ENCODE measurements at places on chromosomes 12 and 14.

GRCh38 chr12:48070033-48070432, 35.8 kb downstream of the SENP1 start:
- DNase-seq, result no peak

DNA sequence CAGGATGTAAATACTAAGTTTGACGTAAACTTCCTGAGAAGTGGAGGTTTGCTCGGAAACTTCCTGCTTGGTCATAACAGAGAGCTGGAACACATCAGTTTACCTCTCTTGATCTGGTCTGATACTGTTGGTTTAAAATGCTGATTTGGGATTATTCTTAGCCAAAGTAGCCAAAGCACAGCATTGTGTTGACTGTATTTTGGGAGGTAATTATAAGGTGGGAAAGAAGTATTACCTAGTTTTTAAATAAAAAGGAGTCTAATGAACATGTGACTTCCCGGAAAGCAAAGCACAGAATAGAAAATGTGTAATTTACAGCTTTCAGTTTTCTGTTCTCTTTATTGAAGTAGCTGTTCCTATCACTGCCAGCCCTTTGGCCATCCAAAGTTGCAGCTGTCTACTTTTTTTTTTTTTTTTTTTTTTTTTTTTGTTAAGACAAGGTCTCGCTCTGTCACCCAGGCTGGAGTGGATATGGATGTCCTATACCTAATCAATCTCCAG, 52.2 kb upstream of the SRP54 start:
- no peak for DNase-seq

GRCh38 chr12:96112733-96113132, 77.3 kb upstream of the LTA4H start:
- DNase-seq, result no peak

- DNase-seq, result no peak
Measured at GRCh38 chr12:42564996-42565395, 24.6 kb downstream of the PRICKLE1 start.

GRCh38 chr14:33362934-33363333, 424.3 kb downstream of the NPAS3 start:
- no peak for DNase-seq

DNA sequence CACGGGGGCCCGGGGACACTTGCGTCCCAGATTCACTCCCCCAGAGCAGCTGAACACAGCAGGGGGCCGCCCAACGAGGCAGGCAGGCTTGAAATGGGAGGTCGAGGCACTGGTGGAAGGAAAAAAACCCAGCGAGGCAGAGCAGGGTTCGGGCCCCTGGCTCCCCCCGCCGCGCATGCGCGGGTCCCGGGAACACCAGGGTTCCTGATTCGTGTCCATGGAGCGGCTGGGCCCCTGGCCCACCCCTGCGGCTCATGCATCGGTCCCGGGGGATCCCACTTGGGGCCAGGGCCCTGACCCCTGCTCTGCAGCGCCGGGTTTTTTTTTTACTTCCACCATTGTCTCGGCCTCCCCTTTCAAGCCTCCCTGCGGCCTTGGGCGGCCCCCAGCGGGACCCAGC, 321.5 kb downstream of the ALG10 start:
- DNase-seq, result no peak

DNA sequence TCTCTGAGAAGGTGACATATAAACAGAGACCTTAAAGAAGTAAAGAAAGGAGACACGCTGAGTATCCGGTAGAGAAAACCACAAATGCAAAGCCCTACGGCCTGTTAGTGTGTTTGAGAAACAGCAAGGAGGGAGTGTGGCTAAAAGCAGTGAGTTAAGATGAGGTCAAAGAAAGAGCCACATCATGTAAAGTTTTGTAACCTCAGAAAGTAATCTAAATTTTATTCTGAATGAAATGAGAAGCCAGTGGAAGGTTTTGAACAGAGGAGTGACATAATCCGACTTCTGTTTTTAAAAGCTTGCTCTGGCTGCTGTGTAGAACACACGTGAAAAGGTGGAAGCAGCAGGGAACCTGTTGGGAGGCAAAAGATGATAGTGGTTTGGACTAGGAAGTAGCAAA, 32.6 kb downstream of the PPP2R5E start:
- DNase-seq, result no peak

DNA sequence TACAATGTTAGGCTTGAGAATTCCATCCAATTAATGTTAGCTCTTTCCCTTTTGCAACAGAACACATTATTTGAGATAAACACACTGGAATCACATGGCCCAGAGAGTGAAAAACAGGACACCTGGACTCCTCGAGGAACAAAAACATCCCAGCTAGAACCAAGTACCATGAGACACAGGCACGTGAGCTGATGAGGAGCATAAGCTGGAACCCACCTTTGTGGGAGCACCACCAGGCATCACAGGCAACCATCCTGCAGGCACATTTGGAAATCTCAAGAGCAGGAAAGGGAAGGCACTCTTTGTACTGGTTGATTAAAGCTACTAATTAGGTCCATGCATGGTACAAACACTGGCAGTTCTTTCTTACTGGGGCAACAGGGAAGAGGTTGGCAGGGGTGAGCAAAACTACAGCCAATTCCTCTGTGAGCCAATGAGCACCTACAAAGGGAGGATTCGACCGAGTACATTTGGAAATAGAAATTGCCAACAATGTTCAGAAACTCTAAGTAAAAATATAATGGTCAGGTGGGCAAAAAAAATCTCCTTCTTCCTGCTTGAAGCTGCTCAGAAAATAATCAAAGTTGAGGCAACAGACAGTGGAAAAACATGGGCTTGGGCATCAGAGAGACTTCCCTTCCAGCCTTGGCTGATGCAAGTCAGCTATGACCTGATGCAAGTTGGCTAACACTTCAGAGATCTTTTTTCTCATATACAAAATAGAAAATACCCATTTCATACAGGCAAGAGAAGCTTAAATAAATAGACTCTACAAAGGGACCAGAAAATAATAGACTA, 216.7 kb downstream of the NUAK1 start:
- DNase-seq, result no peak

DNA sequence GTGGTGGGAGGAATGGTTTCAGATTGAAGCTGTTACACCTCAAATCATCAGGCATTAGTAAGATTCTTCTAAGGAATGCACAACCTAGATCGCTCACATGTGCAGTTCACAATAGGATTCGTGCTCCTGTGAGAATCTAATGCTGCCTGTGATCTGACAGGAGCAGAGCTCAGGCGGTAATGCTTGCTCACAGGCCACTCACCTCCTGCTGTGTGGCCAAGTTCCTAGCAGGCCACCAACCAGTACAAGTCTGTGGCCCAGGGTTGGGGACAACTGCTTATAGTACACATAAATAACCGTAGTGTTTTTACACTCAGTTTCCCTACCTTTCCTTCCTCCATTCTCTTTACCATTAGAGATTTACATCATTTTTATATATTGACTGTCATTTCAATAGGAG, 121.4 kb downstream of the SLCO1B3 start:
- DNase-seq, result no peak

DNA sequence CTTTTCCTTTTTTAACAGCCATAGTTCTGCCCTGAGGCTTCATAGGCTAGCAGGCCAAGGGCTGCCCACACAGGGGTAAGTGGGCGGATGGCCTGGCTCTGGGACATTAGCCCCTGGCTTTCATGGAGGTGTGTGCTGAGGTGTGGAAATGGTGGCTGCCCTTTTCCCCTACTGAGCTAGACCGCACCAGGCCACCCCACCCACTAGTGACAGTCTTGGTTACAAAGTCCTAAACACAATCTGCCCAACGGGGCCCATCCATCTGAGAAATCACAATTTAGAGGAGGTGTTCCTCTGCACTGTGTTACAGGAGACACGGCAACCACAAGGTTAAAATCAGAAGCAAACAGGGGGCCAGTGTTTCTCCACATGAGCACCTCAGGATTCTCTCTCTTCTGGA, 35.6 kb downstream of the APPL2 start:
- DNase-seq, result no peak

GRCh38 chr14:61864329-61864898, 102.2 kb downstream of the SNAPC1 start:
- DNase-seq, result no peak

GRCh38 chr12:110537605-110538409, 35.7 kb downstream of the RAD9B start:
- DNase-seq, result no peak

DNA sequence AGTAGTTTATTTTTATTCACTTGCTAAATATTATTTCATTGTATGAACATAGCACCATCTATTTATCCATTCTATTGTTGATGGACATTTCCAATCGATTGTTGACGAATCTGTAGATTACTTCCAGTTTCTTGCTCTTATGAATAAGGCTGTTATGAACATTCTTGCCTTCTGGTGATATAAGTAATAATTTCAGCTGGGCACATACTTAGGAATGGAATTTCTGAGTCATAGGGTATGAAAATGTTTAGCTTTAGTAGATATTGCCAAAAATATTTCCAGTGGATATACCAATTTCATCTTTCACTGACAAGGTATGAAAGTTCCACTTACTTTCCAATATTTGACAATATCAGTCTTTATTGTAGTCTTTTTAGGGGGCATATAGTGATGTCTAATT, 468.5 kb downstream of the ETNK1 start:
- DNase-seq, result no peak

- no peak for DNase-seq
Measured at GRCh38 chr12:132422040-132422380, 67.9 kb upstream of the FBRSL1 start.

- DNase-seq, result no peak
Measured at GRCh38 chr12:56229082-56229481, 769 bp upstream of the SLC39A5 start.

DNA sequence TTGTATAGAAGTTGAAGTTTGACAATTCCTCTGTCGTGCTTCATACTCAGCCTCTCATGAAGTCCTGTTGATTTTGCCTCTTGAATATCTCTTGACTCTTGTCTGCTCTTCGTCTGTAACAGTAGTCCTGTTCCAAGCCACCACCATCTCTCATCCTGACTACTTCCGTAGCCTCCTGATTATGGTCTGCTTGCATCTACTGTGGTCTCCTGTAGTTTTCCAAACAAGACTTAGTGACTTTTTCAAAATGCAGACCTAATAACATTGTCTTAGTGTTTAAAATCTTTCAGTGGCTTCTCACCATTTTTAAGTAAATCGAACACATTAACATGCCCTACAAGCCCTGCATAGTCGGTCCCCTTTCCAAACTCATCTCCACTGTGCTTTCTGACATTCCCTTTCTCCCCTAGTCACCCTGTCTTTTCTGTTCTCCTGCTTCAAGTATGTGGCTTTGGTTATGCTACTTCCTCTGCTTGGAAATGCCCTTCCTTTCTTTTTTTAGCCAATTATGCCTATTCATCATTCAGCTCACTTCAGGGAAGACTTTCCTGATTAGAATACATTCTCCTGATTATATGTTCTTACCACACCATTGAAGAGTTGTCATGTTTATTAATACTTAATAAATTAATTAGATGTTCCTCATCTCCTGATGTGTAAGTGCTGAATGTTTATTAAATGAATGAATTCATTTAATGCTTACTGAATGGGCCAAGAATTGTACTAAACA, 2.0 kb downstream of the SCYL2 start:
- DNase-seq, result peak; percentile 4

GRCh38 chr12:14577344-14577743, 9.7 kb upstream of the PLBD1 start:
- DNase-seq, result no peak

- DNase-seq, result no peak
Measured at GRCh38 chr12:95216711-95217376, 423 bp downstream of the FGD6 start.

DNA sequence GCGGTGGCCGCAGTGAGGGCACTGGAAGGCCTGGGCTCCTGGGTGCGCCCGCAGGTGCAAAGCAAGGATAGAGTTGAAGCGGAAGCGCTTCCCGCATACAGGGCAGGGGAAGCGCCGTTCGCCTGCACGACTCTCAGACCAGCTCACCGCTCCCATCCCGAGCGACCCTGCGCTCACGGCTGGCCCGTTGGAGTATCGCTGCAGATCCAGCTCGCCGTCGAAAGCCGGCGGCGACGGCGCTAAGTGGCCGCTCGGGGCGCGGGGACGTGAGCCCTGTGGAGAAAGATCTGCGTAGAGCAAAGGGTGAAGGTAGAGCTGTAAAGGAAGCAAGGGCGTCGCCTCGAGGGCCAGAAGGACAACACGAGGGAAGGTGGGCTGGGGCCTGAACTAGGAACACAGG, 5.4 kb downstream of the ZNF219 start:
- DNase-seq, result no peak

- DNase-seq, result no peak
Measured at GRCh38 chr14:31270196-31270772, 62.7 kb upstream of the HECTD1 start.

DNA sequence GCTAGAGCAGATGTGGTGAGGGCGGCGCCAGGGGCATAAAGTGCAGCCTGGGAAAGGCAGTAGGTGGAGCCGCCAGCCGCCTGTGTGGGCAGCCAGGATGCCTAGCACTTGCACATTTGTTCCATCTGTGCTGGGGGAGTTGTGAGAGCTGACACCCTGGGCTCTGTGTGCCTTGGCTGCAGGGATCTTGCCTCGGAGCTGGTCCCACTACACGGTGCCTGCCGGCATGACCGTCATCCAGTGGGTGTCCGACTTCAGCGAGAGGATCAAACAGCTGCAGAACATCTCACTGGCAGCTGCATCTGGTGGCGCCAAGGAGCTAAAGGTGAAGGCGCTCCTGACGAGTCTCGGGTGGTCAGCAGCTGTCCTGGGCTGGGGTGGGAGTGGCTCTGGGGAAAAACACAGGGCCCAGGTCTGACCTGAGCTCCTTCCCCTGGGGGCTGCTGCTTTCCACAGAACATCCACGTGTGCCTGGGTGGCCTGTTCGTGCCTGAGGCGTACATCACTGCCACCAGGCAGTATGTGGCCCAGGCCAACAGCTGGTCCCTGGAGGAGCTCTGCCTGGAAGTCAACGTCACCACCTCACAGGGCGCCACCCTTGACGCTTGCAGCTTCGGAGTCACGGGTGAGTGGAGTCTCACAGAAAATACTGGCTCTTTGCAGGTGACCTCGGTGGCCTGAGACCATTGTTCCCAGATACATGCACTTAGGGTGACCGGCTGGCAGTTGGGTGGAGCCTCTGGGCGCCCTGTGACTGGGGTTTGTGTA, 37.4 kb downstream of the HSP90AA1 start:
- DNase-seq, result no peak

GRCh38 chr12:104741077-104741476, 217.0 kb downstream of the SLC41A2 start:
- no peak for DNase-seq

DNA sequence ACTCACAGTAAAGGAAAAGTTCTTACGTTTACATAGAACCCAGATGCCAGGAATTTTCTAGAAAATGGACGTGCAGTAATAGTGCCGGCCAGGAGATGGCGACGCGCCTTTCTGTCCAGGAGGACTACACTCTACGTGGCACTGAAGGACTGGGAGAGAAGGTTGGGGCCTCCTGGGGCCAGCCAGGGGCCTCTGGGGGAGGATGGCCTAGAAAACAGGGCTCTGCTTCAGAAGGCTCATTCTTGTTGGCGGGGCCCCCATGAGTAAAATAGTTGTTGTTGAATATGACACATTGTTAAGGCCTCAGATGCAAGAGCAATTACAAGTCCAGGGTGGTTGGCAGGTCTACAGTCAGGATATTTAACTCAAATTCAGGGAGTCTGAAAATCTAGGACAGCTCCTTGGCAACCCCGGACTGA, 120.1 kb upstream of the MAX start:
- peak; percentile 13 for DNase-seq

GRCh38 chr12:114361545-114361944, 44.4 kb downstream of the TBX5 start:
- no peak for DNase-seq

GRCh38 chr14:70934502-70935134, 27.4 kb downstream of the PCNX1 start:
- DNase-seq, result no peak
